Lower leg skin (tissue), 4 donors: ENCODE measurements at places on chromosomes 6 and 20. TPM values are rescaled to one million over a fixed set of nuclear protein-coding genes. Genes with fewer than 3 reads are reported as not detected.

DNA sequence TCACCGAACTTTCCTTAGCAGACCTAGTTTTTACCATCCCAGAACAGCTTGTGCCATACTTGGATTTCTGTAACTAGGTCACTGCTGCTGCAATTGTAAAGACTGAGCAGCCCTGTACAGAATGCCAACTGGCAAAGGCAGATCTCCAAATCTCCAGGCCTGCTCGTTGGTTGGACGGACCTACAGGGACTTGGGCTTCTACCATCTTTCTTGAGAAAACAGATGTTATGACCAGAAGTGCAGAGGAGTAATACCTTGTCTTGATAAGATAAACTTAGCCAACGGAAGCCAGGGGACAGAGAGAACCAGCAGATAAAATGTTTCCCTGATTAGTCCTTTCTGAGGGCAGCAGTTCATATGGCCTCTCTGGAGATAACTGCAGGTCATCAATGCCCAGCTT is 304.1 kb downstream of the RFPL4B start:
- DNase-seq: no peak

GRCh38 chr20:35511814-35512420 is 17.5 kb downstream of the C20orf173 start:
- no peak for DNase-seq

DNA sequence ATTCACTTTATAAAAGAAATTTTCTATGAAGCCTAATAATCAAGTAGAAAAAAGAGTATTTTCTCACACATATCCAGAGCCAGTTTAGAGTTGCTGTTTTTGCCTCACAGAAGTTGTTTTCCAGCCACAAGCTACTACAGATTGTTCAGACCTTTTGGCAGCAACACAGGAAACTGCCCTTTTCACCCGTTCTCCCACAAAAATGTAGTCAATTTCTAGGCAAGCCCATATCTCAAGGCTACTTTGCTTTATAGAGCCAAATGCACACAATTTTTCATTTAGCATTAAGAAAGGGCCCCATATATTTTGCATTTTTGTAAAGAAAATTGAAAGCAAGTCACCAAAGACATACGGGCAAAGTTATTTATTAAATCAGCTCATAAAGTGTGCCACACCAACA is 49.5 kb downstream of the EPB41L2 start:
- DNase-seq: no peak

DNA sequence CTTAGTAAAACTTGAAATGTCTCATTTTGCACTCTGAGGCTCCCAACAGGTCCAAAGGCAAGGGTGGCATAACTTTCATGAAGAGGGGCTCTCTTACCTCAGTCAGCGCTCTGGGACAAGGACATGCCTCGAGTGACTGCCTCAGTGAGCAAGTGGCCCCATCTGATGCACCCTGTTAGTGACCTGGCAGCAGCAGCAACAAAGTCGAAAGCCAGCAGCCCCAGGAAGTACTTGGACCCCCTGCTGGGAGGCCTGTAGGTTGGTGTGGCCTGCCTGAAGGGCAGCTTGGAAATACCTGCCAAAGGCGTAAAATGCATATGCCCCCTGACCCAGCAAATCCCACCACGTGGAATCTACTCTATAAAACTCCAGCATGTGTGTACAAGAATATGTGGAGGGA is 13.2 kb downstream of the MAP1LC3A start:
- DNase-seq: peak; percentile 46

GRCh38 chr6:132909742-132910141 is 95.4 kb downstream of the RPS12 start:
- no peak for DNase-seq

- peak; percentile 56 for DNase-seq
Measured at GRCh38 chr6:155493694-155494143, 38.1 kb upstream of the NOX3 start.

DNA sequence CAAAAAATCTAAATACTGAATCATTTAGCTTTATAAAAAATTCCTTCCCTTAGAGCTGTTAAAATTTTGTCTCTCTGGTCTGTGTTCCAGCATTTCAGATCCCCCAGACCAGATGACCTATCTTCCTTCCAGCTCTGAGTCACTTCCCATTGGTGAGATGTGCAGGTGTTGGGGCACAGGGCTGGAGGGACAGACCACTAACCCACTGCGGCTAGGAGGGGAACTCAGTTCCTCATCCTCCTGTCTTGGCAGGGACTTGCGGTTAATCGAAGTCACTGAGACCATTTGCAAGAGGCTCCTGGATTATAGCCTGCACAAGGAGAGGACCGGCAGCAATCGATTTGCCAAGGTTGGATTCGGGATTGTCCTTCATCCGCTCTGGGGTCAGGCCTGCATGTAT is 6.0 kb downstream of the CNPY3 start:
- DNase-seq: no peak

DNA sequence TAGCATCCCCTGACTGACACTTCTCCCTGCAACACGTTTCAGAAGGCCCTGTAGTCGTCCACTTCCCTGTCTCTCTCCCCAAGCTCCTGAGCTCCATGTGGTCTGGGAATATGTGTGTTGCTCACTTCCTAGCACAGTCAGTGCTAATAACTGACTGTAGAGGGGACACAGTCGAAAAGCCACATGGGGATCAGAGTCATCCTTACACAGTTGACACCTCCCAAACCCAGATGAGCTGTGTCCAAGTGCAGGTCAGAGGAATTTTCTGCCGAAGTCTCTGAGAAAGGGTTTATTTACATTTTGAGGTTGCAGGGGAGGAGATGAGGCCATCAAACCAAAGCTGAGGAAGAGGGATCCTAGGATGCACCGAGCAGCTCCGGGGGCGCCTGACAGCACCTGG is 3.5 kb upstream of the ADAM33 start:
- no peak for DNase-seq

DNA sequence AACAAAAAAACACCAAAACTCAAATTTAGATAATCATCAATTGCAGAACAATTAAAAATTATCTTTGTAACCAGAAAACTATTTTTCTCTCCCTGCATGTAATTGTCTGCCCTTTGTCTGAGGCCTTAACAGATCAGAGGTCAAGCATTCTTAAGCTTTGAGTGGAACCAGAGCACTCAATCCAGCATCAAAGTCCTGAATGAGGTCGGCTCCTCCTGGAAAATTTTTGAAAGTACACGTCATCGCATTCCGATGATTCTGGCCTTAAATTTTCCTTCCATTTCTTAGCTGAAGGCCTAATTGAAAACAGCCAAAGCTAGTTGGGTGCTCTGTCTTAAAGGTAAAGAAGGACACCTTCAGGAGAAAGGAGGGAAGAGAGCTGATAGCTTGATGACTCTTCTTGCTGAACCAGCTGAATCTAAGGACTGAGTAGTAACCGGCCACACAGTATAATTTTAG is 510.2 kb upstream of the SULF2 start:
- DNase-seq: no peak

DNA sequence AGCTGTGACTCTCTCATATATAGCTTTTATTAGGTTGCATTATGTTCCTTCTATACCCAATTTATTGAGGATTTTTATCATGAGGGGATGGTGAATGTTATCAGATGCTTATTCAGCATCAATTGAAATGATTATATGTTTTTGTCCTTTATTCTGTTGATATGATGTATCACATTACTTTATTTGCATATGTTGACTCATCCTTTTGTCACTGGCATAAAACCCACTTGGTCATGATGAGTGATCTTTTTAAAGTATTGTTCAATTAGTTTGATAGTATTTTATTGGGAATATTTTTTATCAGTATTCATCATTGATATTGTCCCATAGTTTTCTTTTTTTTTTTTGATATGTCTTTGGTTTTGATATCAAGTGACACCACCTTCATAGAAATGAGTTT is 529.9 kb downstream of the MMUT start:
- DNase-seq: no peak

- no peak for DNase-seq
Measured at GRCh38 chr20:19335341-19335740, 122.9 kb downstream of the SLC24A3 start.

GRCh38 chr6:162157167-162157870 is 570.2 kb downstream of the PRKN start:
- DNase-seq: no peak

DNA sequence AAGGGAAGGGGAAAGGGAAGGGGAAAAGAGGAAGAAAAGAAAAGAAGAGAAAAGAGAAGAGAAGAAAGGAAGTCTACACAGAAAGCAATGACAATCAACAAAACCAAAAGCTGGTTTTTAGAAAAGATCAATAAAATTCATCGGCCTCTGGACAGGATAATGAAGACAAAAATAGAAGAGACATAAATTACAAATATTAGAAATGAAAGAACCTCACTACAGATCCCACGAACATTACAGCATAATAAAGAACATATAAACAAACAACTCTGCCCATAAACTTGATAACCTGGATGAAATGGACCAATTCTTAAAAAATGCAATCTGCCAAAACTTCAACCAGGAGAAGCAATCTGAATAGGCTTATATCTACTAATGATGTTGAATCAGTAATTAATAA is 20.7 kb upstream of the ASF1A start:
- DNase-seq: no peak

Gene PRPH2
- total RNA-seq: not detected

Gene LIME1
- 26.3 TPM for total RNA-seq

Gene DLK2
- 46.1 TPM for total RNA-seq

Gene OR2B6
- total RNA-seq: not detected

Gene CALHM6
- total RNA-seq: 2.6 TPM

Gene NFATC2
- total RNA-seq: 10.4 TPM

Gene RAB44
- total RNA-seq: 0.23 TPM

Gene MMUT
- 16.9 TPM for total RNA-seq

Gene KHDC1L
- not detected for total RNA-seq

Gene ANKRD66
- not detected for total RNA-seq

Gene COL21A1
- 8.3 TPM for total RNA-seq

Gene ANGPT4
- 2.4 TPM for total RNA-seq

Gene MAP7
- 32.5 TPM for total RNA-seq
